Stimulated activated CD4-positive, alpha-beta T cell treated with anti-CD3 and anti-CD28 coated beads, Interleukin-15, amount 100 ng/mL, for 1 hour (primary cell): ENCODE measurements at places on chromosomes 6 and 20.

DNA sequence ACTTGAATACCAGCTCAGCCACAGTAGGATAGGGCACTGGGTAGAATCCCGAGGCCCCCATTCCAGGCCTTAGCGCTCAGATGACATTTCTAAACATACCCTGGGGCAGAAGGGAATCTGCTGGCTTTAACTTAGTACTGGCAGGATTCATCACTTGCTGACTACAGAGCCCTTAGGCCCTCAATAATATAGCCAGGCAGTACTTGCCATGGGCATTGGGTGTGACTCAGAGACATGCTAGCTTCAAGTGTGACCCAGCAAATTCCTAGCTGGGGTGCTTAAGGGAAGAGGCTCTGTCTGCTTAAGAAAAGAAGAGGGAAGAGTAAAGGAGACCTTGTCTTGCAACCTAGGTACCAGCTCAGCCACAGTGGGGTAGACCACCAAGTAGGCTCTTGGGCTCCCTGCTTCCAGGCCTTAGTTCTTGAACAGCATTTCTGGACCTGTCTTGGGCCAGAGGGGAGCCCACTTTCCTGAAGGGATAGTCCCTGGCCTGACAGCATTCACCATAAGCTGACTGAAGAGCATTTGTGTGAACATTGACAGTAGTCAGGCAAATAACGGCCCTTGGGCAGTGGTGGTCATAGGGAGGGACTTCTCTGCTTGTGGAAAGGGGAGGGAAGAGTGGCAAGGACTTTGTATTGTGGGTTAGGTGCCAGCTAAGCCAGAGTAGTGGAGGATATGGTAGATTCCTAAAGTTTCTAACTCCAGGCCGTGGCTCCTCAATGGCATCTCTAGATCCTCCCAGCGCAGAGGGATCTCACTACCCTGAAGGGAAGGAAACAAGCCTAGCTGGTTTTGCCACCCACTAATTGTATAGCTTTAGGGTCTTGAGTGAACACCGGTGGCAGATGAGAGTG lies 48.5 kb upstream of the HACE1 start:
- no peak for DNase-seq

- no peak for DNase-seq
These were observed 368.3 kb upstream of the SASH1 start for GRCh38 chr6:147974376-147974775.

- DNase-seq = no peak
These were observed 15.7 kb upstream of the MYT1 start for GRCh38 chr20:64148581-64148980.

GRCh38 chr6:90887764-90888163 lies 300.9 kb upstream of the MAP3K7 start:
- no peak for DNase-seq

GRCh38 chr6:146153040-146153758 lies 124.3 kb downstream of the GRM1 start:
- DNase-seq = no peak

- DNase-seq = no peak
These were observed 155.8 kb downstream of the MBOAT1 start for GRCh38 chr6:20056350-20056992.

DNA sequence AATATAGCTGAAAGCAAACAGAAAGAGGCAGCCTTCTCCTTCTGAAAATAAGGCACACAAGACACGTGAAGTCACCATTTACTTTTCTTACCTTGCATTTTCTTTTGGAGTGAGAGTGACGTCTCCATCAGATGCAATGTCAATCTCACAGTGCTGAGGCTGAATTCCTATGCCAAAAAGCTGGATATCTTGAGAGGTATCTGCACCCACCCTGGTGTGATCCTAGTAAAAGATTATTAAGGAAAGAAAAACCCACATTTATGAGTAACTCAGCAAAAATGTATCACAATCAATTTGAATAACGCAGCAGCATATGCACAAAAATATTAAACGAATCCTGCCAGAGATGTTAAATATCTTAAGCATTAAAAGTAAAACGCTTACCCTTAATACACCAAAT lies 121.4 kb upstream of the NUP153 start:
- no peak for DNase-seq

GRCh38 chr6:15544321-15544900 lies 118.4 kb downstream of the DTNBP1 start:
- no peak for DNase-seq

- DNase-seq = no peak
These were observed 16.5 kb downstream of the PEDS1 start for GRCh38 chr20:50136822-50137599.

DNA sequence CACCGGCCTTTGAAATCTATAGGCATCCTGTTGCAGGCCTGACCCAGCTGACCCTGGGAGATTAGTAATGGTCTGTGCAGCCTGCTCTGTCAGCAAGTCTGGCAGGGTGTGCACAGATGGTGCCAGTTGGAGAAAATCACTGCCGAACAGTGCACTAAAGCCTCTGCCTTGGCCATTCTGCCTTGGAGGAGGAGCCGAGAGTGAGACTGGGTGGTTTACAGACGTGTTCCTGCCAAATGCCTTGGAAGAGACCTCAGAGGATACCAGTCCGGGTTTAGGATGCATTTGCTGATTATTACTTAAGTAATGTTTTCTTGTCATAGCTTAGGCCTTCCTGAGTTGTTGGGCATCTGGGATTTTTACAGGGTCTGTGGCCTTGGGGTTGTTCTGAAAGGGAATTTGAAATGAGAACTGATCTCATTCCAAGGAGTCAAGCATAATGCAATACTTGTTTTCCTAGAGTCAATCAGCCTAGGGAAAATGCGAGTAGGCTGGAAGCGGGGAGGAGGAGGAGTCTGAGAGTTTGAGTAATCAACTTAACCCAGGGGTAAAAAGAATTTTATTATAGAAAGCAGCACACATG lies 292.1 kb downstream of the SOX4 start:
- DNase-seq = no peak

- no peak for DNase-seq
These were observed 524.0 kb downstream of the UTRN start for GRCh38 chr6:144809120-144809519.

DNA sequence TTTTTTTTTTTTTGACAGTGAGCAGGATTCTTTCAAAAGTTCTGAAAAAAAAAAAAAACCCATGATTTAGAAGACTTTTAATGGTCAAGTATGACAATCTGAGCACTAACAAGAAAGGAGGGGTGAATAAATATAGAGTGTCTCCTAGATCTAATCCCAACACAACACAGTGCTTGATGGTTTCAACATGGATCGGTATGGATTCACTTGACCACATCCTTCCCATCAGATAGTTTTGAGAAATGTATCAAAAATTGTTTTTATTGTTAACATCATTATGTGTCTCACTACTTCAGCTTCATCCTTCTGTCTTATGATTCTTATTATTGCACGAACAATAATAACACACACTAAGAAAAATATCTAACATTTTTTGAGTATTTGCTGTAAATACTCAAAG lies 21.0 kb downstream of the KIF13A start:
- no peak for DNase-seq

GRCh38 chr6:73929405-73929804 lies 233.4 kb downstream of the CD109 start:
- no peak for DNase-seq

- no peak for DNase-seq
These were observed 301.8 kb downstream of the TBC1D32 start for GRCh38 chr6:121032268-121033006.

GRCh38 chr6:107439406-107439805 lies 20.0 kb downstream of the PDSS2 start:
- no peak for DNase-seq

GRCh38 chr6:151565940-151566339 lies 72.1 kb downstream of the CCDC170 start:
- no peak for DNase-seq

DNA sequence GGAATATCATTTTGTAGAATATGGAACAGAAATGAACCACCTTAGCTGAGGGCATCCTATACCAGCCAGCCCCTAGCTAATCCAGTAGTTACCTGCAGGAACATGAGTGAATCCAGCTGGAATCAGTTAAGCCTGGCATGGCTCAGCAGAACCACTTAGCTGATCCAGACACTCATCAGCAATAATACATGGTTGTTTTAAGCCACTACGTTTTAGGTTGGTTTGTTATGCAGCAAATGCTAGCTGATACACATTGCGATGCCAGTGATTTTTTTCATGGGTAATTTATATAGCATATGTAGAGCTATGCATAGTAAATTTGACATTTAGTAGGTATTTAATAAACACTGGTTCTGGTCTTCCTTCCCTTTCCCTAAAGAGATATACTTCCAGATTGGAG lies 201.9 kb upstream of the JAG1 start:
- no peak for DNase-seq

- no peak for DNase-seq
These were observed 80.1 kb upstream of the PTPRK start for GRCh38 chr6:128600397-128600951.

GRCh38 chr6:167892835-167893815 lies 66.4 kb downstream of the AFDN start:
- DNase-seq = no peak

DNA sequence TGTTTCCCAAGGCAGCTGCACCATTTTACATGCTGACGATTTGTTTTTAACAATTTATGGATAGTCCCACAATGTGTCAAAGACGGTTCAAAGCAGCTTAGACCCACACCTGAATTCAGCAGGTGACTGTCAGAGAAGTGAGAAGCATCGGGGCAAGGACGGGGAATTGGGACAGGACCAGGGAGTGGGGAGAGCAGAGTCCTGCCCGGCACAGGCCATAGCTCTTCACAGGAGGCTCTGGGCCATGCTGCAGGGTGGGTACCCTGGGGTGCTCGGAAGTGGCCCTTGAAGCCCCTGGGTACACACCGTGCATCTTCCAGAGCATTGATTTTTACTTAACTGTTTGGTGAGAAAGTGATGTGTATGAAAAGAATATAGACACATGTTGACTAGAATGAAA lies 33.2 kb upstream of the PHACTR3 start:
- DNase-seq = no peak

GRCh38 chr6:10205892-10206291 lies 209.0 kb downstream of the TFAP2A start:
- no peak for DNase-seq

GRCh38 chr6:160156842-160157241 lies 35.2 kb downstream of the SLC22A1 start:
- DNase-seq = no peak

DNA sequence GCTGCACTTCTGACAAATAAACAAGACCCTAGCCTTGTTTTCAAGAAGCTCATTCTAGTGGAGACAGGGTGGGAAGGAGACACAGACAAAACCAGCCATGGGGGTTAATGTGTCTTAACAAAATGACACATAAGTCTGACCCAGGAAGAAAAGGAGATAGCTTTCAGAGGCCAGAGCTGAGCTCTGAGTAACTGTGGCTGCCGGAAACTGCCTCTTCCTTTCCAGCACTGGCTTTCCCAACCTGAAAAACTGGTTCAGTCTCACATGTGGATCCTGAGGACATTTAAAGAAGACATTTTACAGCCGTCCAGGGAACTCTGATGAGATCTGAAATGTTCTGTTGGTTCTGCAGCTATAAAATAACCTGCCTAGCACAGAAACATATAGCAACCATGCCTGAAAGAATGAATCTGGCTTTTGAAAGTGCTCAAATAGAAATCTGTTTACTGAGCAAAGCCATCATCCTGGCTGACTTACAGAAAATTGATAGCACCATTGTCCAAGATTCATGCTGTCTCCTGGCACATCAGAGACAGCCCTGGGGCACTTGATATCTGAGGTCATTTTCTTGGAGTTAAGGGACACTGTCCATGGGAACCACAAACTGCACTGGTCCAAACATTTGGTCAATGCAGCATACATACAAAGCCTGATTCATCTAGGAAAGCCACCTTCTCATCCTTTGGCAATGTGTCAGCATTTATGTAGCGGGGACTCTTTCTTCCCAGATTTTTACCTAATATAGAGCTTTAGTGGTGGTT lies 83.2 kb upstream of the PAX1 start:
- DNase-seq = no peak
